ENCODE measurements at places on chromosomes 5 and 9.

- DNase-seq, result no peak
These were observed 260.7 kb downstream of the NR3C1 start for GRCh38 chr5:143142596-143143435.

GRCh38 chr5:96817506-96817905 lies 9.8 kb upstream of the ERAP1 start:
- no peak for DNase-seq

DNA sequence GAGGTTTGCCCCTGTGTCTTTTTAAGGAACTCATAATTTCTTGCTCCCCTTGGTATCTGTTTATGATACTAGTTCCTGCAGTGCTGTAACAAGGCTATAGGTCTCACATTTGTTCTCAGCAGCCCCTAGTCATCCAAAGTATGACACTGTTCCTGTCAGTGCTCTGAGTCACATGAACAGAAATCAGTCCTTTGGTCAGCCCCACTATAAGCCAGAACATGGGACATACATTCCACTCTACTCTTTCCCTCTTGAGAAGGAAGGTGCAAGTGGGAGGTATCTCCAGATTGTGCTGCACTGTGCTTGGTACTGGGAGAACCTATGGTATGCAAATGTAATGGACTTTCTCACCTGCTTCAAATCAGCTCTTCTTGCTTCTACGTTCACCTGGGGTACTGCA lies 87.0 kb downstream of the IARS1 start:
- no peak for DNase-seq

DNA sequence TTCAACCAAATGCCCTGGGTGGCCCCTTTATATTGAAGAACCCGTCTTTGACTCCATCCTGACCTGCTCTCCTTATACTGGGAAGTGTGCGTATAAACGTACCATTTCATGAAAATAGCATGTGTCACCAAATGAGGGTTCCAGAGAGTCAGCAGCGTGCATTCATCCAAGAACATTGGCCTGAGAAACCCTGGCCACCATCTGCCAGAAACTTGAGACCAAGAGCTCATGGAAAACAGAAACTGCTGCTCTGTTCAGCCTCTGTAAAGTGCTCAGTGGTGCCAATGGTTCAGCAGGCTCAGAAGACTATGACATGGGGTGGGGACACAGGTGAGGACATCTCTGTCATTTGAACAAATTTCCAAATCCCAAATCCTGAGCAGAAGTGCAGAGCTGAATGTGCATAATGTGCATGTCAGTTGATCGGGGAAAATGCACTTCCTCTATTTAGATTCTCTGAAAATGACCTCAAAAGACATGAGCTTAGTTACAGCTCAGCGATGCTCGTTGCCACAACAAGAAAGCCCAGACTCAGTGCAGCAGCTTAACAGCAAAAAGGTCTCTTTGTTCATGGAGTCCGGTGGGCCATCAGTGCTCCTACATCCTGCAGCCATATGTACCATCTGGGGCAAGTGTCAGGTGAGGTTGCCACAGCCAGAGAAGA lies 176.1 kb downstream of the ATPSCKMT start:
- DNase-seq, result no peak

DNA sequence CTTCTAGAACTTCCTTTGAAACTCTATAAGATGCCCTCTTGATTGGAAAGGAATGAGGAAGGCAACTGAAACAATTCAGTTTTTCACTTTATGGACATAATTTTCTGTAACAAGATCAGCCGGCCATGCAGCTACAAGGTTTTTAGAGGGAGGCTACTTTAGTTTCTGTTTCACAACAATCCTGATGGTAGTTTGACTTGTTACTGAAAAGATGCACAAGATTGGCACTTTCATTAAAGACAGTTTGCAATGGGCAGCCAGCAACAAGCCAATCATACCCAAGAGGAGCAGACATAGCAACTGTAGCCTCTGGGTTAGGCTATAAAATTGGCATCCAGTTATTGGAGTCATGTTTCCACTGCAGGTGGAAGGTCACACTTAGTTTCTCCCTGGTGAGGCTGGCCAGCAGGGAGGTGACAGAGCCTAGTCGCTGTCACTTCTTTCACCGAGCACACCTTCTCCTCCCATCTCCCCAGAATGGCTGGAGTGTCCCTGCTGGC lies 74.3 kb upstream of the TGFBR1 start:
- no peak for DNase-seq

DNA sequence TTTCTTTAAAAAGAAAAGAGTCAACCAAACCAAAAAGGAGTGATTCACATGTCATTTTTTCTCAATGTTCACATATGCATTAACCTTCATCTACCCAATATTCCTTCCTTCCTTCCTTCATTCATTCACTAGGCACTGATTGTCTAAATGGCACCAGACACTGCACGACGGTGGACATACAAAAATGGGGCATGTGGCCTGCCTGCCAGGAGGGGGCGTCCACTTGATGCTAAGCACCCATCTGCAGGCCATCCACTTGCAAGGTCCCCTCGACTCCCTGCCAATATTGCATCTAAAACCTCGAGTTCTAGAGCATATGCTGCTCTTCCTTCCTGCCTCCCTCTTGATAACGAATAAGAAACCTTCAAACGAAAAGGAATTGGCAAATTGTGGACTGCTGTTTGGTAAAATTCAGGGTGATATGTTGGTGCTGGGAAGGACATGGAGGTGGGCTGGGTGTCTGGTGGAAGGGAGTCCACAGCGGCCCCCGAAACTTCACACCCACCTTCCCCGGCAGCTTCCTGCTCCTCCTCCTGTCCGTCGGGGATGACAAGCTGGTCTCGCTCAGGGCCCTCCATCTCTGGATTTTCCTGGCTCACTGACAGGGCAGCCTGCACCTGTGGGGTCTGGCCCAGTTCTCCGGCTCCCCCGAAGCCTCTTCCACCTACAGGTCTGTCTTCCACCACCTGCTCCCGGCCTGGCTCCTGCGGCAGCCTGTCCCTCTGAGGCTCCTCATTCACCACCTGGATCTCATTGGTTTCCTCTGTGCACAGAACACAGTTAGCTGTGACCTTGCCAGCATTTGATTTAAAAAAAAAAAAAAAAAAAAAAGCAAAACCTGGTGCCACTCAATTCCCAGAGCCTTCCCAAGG lies 64.3 kb downstream of the GOLM1 start:
- DNase-seq, result peak; percentile 48

- peak; percentile 79 for DNase-seq
These were observed 110.4 kb downstream of the TRPM6 start for GRCh38 chr9:74777136-74777879.

DNA sequence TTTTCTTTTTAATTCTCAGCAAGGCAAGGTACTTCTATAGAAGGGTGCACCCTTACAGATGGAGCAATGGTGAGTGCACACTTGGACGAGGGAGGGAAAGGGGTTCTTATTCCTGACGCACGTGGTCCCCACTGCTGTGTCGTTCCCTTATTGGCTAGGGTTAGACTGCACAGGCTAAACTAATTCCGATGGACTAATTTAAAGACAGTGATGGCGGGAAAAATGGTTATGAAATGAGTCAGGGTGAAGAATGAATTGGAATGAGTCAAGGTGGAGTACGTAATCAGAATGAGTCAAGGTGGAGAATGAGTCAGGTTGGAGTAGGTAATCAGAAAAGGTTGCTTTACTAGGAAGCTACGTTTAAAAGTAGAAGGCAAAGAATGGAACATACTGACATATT lies 2.1 kb upstream of the HMGCS1 start:
- no peak for DNase-seq

GRCh38 chr5:124935065-124935464 lies 188.6 kb upstream of the ZNF608 start:
- DNase-seq, result no peak

- no peak for DNase-seq
These were observed 161.8 kb downstream of the AUH start for GRCh38 chr9:91199739-91200497.

DNA sequence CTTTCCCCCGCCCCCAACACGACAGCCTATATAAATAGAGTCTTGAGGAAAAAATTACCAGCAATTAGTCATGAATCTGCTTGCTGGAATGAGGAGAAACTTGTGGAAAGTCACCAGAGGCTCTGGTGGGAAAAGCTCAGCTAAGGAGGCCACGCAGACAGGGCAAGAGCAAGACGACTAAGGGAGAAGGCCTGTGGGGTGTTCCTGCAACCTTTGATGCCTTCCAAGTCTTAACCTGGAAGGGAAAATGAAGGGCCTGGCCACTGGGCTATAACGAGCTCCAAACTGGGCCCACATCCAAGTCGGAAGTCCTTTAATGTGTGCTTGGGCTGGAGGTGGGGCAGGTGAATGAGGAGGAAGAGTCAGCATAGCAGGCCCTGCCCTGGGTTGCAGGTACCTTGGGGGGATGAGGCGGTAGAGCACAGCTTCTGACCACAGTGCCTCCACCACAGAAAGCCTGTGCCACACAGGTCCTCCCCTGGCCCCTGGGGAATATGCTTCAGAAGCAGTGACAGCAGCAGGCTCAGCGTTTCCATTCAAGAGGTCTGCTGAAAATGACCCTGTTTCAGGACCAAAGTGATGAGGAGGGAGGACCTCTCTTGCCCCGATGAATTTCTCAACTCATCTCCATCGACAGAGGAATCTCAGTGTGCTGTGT lies 92.8 kb upstream of the LRRTM2 start:
- DNase-seq, result no peak

DNA sequence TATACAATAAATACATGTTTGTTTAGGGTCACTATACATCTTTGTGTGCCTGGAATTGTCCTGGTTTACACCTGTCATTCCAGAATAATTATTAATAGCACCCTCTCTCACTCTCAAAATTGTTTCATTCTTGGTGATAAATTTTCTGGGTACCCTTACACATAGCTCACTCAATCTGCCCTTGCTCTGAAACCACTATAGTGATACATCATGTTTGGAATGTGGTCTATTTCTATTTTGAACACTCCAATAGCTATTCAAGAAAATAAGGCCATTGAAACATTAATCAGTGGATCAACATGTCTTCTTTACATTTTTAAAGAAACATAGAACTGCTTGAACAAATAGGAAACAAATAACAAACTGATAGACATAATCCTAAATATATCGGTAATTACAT lies 158.7 kb downstream of the ARRDC3 start:
- no peak for DNase-seq

DNA sequence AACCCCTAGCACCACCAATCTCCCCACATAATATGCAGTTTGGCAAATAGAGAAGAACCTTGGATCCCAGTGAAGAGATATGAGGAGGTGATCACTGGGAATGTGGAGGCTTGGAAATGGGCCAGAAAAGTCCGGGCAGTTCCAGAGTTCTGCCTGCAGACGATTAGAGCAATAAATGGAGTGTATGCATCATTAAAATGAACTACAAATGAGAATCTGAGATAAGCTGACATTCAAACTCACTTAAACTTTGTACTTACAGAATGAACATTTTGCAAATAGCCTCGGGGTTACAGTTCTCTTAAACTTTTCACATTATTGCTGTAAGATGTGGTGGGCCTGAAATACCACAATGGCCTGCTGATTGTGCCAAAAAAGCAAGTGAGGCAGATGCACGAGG lies 23.0 kb upstream of the LHFPL2 start:
- DNase-seq, result no peak

DNA sequence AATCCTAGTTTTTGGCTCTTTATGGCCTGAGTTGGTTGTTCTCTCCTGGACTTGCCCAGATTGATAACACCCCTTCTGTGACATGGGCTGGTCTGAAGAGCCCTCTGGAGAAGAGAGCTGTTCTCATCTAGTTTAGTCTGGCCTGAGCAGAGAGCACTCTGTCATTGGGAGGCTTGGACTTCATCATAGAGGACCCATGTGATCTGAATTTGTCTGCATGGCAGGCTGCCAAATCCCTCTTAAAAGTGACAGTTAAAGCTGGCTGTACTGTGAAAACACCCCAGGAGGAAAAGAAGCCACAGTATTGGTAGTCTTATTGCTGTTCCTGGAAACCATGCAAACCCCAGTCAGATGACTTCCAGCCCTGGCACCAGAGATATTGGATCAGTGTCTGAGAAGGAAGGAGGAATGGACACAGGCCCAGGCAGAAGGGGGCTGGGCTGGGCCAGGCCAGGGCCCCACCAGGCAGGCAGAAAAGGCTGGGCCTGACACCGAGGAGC lies 3.7 kb upstream of the WDR31 start:
- DNase-seq, result peak; percentile 99

GRCh38 chr9:134442085-134442474 lies 115.8 kb downstream of the RXRA start:
- no peak for DNase-seq

DNA sequence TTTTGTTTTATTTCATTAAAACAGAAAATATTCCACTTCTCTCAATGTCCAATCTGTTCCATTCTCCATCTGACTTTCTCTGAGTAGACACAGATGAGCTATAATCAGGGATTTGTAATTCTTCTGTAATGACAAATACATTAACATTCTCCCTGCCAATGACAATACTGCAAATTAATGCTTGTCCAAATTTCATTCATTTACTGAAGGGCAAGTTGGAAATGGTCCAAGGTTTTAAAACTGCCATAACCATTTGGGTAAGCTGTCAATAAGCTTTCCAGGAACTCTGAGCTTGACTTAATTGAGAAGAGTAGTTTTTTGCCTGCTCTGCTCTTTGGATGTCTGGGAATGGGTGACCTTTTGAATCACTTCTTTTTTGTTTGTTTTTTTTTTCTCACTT lies 253.5 kb downstream of the DMRTA1 start:
- no peak for DNase-seq

DNA sequence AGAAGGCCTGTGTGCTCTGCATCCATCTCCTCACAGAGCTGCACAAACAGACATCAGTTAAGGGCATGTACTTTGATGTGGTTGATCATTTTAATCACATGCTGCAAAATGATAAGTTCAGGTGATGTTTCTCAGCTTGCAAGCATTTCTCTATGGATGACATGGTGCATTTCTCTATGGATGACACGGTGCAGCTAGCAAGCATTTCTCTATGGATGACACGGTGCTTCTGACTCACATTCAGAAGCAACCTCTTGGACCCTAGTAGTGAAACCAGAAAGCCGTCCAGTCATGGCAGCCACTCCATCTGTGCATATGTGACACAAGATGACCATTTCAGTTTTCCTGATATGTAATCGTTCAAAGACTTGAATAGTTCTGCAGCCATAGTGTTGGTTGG lies 24.1 kb upstream of the RNF20 start:
- DNase-seq, result no peak

- no peak for DNase-seq
These were observed 499.2 kb upstream of the COX7C start for GRCh38 chr5:86118542-86118941.

DNA sequence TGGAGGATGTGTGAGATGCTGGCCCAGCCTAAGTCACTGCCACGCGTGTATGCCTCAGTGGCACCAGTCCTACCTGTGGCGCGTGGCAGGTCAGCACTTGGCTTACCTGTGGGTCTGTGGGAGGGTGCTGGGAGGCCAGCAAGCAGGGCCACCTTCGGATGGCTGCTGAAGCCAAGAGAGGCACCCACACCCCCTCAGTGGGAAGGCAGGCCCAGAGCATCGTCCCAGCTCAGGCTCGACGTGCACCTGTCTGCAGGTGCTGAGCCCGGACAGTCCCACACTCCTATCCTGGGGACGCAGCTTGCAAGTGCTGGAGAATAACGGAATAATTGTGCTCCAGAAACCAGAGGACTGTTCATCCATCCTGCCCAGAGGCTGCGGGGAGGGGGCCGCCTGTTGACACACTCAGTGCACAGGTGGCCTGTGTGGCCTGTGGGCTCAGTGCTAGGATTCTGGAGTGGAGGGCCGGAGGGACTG lies 24.0 kb downstream of the NKD2 start:
- no peak for DNase-seq
